T-helper 22 cell (primary cell): ENCODE measurements at places on chromosomes 4 and X.
A peak's percentile ranks its signal among the peaks of the same experiment; 100 is the strongest.

DNA sequence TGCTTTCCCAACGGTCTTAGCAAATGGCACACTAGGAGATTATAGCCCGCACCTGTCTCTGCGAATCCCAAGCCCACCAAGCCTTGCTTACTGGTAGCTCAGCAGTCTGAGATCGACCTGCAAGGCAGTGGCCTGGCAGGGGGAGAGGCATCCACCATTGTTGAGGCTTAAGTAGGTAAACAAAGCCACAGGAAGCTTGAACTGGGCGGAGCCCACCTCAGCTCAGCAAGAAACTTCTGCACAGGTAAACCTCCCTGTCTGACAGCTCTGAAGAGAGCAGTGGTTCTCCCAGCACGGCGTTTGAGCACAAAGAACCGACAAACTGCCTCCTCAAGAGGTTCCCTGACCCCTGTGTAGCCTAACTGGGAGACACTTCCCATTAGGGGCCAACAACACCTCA is 42.8 kb downstream of the BRWD3 start:
- DNase-seq: no peak

- no peak for DNase-seq
Measured at GRCh38 chrX:133402042-133402453, 13.2 kb downstream of the GPC4 start.

GRCh38 chr4:31657859-31658570 is 937.8 kb downstream of the PCDH7 start:
- no peak for DNase-seq

DNA sequence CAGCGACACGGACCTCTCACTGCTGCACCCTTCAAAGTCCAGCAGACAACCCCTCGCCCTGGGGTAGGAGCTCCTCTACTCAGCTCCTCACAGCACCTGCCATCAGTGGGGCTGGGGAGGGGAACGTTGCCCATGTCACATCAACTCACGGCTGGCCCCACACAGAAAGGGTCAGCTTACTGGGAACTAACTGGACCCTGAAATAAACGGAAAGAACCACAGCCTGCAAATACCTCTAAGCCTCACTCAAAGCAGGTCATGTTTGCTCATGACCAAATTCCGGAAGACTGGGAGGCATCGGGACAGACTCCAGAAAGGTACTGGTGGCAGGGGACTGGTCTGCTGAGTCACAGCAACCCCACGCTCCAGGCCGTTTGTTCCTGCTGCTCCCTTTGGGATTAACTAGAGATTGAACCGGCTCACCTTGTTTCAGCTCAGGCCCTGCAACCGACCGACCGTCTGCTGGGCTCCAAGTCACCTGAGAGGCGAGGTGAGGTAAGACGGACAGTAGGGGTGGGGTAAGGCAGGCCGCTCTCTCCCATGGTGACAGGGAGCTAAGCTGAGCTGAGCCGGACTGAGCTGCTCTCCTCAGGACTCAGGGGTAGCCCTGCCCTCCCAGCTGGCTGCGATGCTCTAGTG is 5.6 kb downstream of the G6PD start:
- DNase-seq: no peak

GRCh38 chr4:113617195-113617594 is 144.3 kb downstream of the CAMK2D start:
- DNase-seq: no peak

- no peak for DNase-seq
Measured at GRCh38 chr4:155687380-155687982, 20.8 kb downstream of the GUCY1A1 start.

- DNase-seq: no peak
Measured at GRCh38 chr4:17027495-17027894, 129.1 kb upstream of the LDB2 start.

- DNase-seq: no peak
Measured at GRCh38 chr4:10333942-10334341, 123.3 kb downstream of the ZNF518B start.

GRCh38 chrX:45068569-45068968 is 132.1 kb downstream of the DIPK2B start:
- DNase-seq: no peak

DNA sequence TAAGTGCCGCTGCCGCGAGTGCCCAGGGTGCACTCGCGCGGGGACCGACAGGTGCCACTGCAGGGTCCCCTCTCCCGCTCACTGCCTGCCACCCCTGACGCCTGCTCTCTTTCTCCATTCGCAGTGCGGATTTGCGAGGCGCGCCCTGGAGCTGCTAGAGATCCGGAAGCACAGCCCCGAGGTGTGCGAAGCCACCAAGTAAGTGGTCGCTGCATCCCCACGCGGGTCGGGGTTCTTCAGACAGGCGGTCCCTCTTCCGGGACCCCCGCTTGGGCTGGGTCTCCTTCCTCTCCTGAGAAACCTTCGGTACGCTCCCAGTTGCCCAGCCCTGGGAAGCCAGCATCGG is 547 bp downstream of the GUCY1A1 start:
- no peak for DNase-seq

GRCh38 chr4:138259824-138260223 is 17.7 kb upstream of the SLC7A11 start:
- no peak for DNase-seq

DNA sequence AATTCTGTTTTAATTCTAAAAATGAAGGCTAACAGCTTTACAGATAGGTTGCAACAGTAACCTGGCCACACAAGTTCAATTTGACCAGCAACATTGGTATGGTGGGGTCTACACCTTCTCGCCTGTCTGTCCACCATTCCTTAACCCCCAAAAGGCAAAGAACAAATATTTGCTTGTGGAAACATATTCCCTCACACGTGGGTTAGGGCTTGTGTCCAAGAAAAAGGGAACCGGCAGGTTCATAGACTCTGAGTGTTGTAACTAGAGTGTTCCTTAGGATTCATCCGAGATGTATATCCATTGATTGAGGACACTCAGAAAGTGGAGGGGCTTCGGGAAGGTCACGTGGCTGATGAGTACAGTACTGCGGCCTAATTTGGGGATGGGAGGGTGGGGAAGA is 54.1 kb downstream of the C4orf51 start:
- DNase-seq: no peak

DNA sequence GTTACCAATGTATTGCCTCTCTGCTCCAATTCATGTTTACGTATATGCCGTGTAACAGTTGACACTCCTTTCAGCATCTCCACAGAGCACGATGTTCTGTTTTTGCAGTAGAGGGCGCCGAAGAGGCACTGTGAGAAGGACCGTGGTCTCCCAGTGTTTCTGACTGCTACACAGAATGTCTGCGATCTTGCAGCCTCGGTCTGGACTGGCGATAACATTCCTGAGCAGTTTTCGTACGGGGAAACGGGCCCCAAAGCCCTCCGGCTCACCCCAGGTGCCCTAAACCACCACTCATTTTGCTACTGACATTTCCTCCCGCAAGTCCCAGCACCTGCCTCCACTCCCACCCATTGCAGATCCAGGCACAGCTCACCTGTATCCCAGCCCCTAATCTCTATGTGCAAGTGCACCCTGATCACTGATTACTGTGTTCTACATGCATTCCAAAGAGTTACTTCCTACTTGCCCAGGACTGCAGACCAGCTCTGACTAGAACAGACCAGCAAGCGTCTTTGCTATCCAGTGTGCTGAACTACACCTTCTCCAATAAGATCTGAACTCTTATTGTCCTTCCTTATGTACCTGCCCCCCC is 12.4 kb upstream of the NFXL1 start:
- peak; percentile 9 for DNase-seq

- no peak for DNase-seq
Measured at GRCh38 chrX:73239242-73239641, 24.6 kb upstream of the NAP1L2 start.

DNA sequence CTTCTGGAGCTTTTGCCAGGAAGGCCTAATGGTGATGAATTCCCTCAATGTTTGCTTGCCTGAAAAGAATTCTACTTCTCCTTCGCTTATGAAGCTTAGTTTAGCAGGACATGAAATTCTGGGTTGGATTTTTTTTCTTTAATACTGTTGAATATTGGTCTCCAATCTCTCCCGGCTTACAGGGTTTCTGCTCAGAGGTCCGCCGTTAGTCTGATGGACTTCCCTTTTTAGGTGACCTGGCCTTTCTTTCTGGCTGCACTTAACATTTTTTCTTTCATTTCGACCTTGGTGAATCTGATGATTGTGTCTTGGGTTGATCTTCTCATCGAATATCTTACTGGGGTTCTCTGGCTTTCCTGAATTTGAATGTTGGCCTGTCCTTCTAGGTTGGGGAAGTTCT is 17.2 kb upstream of the TMPRSS11A start:
- no peak for DNase-seq

DNA sequence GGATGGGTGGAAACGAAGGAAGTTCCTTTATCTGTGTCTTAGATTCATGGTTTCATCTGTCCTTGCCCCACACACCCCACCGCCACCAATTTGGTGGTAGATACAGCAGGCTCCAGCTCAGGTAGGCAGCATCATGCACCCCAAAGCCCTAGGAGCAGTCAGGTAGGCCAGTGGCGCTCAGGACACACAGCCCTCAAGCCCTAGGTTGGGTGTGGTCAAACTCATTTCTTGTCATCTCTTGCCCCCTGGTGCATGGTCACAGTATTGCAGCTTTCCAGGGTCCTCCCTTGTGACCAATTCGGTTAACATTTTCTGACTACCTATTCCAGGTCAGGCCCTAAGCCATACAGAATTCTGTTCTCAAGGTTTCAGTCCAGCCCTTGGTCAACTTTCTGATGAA is 14.5 kb upstream of the PRRG3 start:
- no peak for DNase-seq

GRCh38 chr4:118033148-118034052 is 886 bp upstream of the NDST3 start:
- DNase-seq: no peak

- DNase-seq: no peak
Measured at GRCh38 chr4:67861513-67861912, 22.3 kb downstream of the TMPRSS11D start.

DNA sequence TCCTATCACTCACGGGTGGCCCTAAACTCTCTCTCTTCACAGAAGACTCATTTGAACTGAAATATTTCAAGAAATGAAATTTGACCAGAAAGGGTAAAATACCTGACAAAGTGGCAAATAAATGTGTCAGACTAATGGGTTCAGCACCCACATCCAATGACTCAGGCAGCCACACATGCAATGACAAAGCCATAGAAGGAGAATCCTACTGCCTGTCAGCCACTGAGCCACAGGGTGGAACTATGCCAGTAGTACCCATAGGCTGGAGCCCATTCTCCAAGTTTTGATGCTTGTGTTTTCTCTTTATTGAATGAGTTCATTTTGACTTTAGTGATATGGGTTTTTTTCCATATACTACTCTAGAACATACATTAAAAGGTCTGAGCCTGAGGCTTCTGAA is 179.0 kb downstream of the BEND2 start:
- DNase-seq: no peak

GRCh38 chr4:151603377-151603776 is 157.4 kb downstream of the GATB start:
- no peak for DNase-seq

DNA sequence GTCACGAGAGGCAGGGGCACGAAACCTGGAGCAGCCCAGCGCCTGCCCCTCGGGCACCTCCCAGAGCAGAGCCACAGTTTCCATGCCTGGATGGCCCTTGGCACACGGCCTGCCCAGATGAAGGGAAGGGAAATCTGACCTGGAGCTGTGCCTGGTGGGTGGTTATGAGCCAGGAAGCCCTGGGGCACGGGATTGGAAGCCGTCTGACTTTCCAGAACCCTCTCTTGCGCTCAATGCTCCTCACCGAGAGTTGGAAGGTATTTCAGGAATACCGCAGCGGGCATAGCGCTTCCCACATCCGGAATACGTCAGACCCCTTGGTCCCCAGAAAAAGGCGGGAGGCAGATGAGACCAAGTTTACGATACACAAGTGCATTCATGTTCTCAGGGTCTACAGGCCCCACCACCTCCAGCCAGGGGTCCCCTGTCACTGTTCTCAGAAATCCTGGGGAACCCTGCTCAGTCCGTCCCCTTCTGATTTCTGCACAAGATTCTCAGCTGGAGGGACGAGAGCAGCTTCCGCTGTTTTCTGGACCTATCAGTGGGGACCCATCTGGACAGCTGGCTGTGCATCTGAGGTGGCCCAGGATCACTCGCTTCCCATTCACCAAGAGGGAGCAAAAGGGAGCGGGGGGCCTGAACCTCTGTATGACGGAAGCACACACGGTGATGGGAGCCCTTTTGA is 172.9 kb downstream of the AFAP1 start:
- DNase-seq: no peak

DNA sequence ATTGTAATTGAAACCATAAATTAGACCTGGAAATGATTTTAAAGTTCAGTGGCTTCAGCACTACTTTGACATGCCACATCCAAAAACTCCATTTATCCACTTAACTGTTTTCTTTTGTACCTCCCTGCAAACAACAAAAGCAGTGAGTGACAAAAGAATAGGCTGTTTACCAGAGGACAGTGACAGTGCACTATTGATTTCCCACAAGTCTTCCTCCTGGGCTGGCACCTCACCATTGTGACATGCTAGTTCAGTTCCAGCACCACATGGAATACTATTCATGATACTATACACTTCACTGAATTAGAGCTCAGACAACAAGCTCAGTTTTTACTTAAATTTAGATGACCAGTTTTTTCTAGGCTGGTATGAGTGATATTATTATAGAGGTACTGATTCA is 29.3 kb downstream of the MOSPD2 start:
- no peak for DNase-seq

GRCh38 chr4:86358257-86358656 is 1.6 kb downstream of the MAPK10 start:
- DNase-seq: no peak

GRCh38 chr4:41814565-41814964 is 66.0 kb upstream of the PHOX2B start:
- DNase-seq: no peak

DNA sequence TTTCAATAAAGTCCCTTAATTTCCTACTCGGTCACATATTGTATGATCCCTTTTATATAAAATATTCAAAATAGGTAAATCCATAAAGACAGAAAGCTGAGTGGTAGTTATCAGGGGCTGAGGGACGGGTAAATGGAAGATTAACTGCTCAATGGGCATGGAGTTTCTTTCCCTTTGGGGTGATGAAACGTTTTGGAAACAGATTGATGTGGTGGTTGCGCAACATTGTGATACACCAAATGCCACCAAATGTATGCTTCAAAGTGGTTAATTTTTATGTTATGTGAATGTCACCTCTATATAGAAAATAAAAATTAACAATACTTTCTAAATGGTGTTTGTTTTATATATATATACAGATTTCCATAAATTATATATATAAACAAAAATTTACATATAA is 15.0 kb upstream of the MAOB start:
- DNase-seq: no peak

DNA sequence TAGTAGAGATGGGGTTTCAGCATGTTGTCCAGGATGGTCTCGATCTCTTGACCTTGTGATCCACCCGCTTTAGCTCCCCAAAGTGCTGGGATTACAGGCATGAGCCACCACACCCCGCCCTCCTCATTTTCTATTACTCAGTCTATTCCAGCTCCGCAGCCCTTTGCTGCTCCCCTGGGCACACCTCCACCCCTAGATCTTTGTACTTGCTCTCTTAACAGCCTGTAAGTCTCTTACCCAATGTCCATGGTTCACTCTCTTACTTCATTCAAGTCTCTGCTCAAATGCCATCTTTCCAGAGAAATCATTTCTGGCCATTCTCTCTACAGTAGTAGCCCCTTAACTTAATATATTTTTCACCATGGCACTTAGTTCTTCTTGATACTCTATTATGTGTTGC is 64.7 kb downstream of the LDB2 start:
- DNase-seq: no peak

- no peak for DNase-seq
Measured at GRCh38 chr4:78254893-78255292, 197.8 kb downstream of the FRAS1 start.

- no peak for DNase-seq
Measured at GRCh38 chr4:55385201-55385649, 10.5 kb upstream of the TMEM165 start.

- no peak for DNase-seq
Measured at GRCh38 chr4:188778905-188779304, 639.7 kb downstream of the TRIML1 start.
